ENCODE measurements at places on chromosomes 11 and 22. TPM values are rescaled to one million over a fixed set of nuclear protein-coding genes. Genes with fewer than 3 reads are reported as not detected.
A peak's percentile ranks its signal among the peaks of the same experiment; 100 is the strongest.

DNA sequence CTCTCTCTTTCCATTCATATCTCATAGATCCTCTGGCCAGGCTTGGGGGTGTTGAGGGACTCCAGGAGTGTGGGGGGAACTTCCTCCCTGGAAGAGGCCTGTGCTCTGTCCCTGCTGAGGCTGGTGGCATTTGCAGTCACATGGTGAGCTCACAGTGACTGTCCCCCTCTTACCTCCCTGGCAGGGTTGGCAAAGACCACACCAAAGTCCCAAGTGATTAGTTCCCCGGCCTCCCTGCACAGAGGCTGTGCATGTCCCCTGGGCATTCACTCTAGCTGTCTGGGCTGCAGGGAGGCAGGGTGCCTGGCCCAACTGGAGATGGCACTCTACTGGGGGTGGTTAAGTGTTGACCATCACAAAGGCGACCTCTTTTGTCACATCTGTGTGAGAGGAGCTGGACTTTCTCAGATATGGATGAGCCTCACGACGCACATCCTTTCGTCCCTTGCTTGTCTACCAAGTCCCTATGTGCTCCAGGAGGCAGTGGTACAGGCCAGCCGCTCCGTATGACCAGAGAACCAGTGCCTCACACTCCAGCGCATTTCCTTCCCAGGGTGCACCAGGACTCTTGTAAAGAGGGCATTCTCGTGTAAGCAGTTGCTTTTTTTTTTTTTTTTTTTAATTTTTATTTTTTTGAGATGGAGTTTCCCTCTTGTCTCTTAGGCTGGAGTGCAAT, 8.8 kb downstream of the TANGO2 start:
- no peak for DNase-seq

GRCh38 chr22:44427611-44428470, 70.2 kb downstream of the RTL6 start:
- no peak for DNase-seq

- DNase-seq: no peak
Observed at GRCh38 chr11:64718084-64718779, 4.8 kb downstream of the NRXN2 start.

- DNase-seq: no peak
Observed at GRCh38 chr22:34976474-34976873, 89.5 kb upstream of the ISX start.

- DNase-seq: no peak
Observed at GRCh38 chr11:60870276-60870675, 2.9 kb downstream of the ZP1 start.

DNA sequence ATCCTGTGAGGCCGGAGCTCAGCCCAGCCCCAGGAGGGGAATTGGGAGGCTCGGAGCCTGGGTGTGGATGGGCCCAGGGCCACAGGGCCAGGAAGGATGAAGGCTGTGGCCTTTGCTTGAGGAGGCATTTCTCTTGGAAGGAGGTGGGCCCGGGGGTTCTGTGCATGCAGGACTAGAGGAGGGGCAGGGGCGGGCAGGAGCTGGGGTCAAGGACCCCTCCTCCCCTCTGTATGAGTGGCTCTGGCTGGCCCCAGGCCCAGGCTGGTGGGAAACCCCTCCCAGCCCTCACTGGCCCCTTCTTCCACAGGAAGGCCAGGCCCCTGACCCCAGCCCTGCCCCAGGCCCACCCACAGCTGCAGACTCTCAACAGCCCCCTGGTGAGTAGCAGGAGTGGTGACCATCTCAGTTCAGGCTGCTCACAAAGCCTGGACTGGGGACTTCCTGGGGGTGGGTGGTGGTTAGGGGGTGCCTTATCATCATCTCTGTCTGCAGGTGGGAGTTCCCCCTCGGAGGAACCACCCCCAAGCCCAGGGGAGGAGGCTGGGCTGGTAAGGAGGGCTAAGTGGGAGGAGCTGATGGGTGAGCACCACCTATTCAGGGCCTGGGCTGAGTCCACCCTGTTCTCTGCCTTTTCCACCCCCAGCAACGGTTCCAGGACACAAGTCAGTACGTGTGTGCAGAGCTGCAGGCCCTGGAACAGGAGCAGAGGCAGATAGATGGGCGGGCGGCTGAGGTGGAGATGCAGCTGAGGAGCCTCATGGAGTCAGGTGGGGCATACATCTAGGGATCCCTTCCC, 6.0 kb downstream of the KCNK7 start:
- peak; percentile 27 for DNase-seq

- no peak for DNase-seq
Observed at GRCh38 chr11:1352696-1353382, 36.9 kb upstream of the BRSK2 start.

DNA sequence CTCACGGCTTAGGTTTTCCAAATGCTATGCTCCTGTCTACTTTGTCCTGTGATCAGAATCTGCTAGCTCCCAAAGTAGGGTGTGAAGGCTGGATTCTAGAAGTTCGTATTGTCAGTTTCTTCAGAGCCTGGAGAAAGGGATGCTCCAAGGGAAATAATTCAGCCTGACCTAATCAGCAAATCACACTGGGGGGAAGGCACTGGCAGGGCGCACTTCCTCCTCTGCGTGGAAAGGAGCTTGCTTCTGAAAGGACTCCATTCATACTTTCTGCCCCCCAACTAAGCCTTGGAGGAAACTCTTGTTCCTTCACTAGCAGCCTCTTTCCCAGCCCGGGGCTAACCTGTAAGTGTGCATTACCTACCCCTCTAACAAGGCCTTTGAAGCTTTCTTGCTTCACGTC, 165.9 kb downstream of the NAV2 start:
- no peak for DNase-seq

DNA sequence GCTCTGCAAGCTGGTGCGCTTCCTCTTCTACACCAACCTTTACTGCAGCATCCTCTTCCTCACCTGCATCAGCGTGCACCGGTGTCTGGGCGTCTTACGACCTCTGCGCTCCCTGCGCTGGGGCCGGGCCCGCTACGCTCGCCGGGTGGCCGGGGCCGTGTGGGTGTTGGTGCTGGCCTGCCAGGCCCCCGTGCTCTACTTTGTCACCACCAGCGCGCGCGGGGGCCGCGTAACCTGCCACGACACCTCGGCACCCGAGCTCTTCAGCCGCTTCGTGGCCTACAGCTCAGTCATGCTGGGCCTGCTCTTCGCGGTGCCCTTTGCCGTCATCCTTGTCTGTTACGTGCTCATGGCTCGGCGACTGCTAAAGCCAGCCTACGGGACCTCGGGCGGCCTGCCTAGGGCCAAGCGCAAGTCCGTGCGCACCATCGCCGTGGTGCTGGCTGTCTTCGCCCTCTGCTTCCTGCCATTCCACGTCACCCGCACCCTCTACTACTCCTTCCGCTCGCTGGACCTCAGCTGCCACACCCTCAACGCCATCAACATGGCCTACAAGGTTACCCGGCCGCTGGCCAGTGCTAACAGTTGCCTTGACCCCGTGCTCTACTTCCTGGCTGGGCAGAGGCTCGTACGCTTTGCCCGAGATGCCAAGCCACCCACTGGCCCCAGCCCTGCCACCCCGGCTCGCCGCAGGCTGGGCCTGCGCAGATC, 16.5 kb downstream of the P2RY2 start:
- DNase-seq: no peak

DNA sequence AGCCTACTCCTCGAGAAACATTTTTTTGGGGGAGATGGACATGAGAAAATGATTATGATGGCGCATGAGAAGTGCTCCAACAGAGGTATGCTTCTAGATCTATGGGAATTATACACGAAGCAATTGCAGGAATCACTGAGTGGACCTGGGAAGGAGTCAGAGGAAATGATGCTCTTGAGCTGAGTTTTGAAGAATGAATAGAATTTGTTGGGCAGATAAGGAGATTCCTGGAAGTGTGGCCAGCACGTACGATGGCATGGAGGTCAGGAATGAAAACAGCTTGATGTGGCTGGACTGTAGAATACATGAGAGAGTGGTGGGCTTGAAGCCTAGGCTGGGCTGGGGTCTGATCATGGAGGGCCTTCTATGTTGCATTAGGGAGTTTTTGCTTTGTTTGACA, 31.7 kb downstream of the ADAMTS15 start:
- DNase-seq: no peak

- no peak for DNase-seq
Observed at GRCh38 chr11:116422956-116423600, 349.7 kb downstream of the BUD13 start.

GRCh38 chr22:21753374-21754111, 17.9 kb upstream of the YPEL1 start:
- DNase-seq: no peak

DNA sequence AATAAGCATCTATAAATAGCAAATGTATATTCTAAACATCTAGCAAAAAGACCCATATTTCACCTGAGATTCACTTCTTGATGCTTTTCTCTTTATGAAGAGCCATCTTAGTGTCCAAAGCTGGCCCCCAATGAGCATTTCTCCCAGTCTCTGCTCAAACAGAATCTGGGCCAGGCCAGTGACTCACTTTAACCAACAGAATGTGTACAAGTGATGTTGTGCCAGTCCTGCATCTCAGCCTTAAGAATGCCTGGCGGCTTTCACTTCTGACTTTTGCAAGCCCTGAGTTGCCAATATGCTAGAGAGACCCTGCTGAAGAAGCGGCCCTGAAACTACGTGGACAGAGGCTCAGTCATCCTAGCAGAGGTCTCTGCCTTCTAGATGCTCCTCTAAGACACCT, 6.9 kb upstream of the COPB1 start:
- no peak for DNase-seq

Gene RTN4R
- 2.7 TPM for total RNA-seq

Gene SCUBE2
- not detected for total RNA-seq

Gene SCGB1A1
- total RNA-seq: not detected

Gene GPR83
- total RNA-seq: 0.11 TPM

Gene TMEM45B
- 0.58 TPM for total RNA-seq

All from CD8-positive, alpha-beta memory T cell (primary cell).